Panc1 (cell line): ENCODE measurements at places on chromosomes 4 and X.

- DNase-seq, result no peak
Observed at GRCh38 chrX:103932133-103932532, 30.3 kb upstream of the TMSB15B start.

- DNase-seq, result no peak
Observed at GRCh38 chr4:172777729-172778431, 390.7 kb upstream of the GALNT7 start.

DNA sequence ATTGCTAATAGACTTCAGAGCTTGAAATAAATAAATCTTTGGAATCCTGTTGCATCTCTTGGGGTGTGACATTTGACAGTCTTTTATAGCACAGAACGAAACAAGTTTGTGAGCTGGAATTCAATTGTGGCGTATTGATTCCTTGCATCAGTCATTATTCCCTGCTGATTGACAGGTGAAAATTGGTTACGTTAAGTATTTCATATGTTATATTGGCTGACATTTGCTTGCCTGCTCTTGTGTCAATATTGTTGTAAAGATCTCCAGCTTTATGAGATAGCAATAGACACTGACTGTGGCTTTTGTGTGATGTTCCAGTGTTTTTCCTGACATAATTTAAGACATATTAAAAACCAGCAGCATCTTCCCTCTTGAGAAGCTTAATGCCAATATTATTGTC lies 644.4 kb upstream of the FAM241A start:
- no peak for DNase-seq

DNA sequence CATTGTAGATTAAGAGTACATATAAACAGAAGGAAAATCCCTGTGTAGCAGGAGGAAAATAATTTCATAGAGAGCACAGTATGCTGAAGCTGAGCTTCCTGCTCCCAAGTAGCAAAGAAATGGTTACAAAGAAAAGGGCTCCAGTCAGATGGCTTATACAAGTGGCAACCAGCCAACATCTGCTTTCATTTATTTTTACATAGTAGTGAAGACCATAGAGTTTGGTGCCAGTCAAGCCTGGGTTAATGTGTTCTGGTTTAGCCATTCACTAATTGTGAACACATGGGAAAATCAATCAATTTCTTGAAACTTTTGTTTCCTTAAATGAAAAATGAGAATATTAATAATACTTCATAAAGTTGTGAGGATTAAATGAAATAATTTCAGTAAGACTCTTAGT lies 111.3 kb upstream of the ELOVL6 start:
- DNase-seq, result no peak

DNA sequence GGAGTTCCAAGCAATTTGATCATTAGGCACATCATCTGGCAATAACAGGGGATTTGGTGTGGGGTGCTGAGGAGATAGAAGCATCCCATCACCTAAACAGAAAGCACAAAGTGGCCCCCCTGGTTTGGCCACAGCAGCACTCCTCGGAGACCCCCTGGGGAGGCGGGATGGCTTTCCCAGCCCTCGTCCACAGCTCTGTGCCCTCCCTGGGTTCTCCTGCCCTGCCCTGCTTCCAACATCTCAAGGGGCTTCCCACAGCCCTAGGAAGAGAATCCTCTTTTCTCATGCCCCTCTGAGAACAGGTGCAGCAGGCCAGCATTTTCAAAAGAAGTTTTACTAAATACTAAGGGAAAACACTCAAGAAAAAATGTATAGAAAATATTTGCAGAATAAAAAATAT lies 12.8 kb downstream of the ATP5ME start:
- no peak for DNase-seq

DNA sequence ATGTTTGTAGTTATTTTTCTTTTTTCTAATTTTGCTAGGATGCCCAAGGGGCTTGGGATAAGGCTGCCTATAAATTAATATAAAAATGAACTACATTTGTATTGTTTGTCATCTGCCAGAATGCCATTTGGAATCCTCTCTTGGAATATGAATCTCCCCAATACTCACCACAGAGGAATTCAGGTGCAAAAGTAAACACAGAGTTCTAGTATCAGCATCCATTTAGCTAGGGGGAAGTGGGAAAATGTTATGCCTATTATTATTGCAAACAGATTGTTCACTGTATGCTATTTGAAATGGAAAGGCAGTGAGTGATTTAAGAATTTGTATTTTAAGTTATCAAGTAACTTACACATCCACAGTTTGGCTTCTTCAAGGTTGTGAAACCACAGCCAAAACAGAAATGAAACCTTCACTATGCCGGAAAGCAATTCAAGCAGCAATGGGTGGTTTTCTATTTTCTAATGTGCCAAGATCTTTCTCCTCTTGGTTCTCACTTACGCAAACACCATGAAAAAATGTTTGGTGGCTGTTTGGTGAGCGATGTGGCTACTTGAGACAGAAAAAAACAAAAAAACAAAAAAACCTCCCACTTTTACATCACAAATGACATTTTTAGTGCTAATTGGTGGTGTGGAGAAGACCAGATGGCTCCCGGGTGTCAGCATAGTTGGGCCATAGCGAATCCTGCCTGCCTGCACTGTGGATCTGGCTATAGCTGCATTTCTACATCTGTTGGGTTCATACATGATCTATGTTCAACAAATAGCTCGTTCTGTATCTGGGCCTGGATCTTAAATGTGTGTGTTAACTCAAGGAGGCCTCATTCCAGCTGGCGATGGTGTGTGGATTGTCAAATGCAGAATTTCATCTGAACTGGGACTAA lies 200.8 kb upstream of the GIMD1 start:
- DNase-seq, result no peak

GRCh38 chrX:43450355-43450754 lies 205.7 kb upstream of the MAOA start:
- no peak for DNase-seq

GRCh38 chrX:68692651-68693050 lies 45.2 kb downstream of the STARD8 start:
- DNase-seq, result no peak

DNA sequence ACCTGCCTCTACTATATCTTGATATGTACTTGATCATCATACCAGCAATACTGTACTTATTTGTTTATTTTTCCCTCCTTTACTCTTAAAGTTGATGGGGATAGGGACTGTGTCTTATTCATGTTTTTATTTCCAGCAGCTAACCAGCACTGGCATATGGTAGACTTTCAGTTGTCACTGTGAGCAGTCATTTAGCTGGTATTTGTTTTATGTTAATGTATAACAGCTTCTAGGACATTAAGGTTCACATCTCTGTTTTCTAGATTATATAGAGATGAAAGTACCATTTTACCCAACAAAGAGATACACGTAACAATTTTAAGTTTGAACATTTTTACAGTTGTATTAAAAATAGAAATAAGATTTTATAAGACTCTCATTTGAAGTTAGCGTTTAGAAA lies 17.9 kb downstream of the METTL14 start:
- DNase-seq, result no peak

DNA sequence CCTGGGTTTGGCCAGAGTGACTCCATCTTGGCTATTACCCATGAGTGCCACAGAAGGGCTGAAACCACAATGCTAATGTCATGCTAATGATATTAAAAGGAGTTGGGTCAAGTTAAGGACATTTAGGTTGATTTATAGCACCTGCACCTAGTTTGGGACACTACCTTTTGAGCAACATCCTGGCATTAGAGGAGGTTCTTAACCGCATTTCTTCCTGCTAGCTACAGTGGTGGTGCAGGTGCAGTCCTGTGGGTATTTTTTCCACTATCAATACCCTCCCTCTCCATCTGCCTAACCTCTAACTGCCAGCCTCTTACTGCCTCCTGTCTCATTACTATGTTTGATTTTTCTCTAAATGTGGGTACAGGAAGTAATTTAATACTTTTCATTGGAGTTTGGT lies 1276.1 kb downstream of the FSTL5 start:
- DNase-seq, result no peak

DNA sequence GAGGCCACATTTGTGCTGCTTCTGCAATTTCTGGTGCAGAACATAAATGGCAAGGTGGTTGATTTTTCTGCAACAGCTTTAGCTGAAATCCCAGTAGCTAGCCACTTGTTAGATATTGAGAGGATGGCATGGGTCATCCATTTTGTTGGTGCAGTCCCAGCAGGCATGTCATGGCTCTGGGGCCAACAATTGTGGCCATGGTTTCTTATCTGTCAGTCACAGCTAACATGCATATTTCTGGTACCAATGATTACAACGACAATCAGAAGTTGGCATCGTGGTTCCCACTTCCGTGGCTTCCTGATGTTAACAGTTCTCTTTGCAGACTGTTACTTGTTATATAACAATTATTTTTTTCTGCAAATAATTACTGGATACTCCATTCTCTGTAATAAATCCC lies 42.8 kb upstream of the PRKG2 start:
- DNase-seq, result no peak

DNA sequence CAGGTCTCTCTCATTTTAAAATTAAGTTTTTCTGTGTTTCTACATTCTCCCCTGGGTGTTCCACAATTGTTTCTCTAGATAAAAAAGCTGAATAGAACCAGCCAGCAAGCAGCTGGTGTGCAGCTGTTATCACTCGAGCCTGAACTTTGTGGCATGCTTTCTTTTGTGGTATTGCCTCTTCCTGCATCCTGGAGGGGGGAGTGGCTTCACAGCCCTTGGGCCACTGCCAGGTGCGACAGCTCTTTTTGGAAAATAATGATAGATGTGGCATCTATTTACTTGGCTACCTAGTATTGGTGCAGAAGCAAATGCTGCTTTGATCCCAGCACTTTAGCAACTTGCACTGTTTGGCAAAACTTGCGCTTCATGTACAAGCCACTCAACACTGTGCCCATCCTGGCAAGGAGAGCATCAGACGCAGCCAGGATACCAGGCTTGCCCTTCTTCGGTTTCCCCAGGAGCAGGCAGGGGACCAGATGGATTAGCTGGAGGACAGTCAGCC lies 69.4 kb downstream of the HMGB2 start:
- DNase-seq, result no peak

DNA sequence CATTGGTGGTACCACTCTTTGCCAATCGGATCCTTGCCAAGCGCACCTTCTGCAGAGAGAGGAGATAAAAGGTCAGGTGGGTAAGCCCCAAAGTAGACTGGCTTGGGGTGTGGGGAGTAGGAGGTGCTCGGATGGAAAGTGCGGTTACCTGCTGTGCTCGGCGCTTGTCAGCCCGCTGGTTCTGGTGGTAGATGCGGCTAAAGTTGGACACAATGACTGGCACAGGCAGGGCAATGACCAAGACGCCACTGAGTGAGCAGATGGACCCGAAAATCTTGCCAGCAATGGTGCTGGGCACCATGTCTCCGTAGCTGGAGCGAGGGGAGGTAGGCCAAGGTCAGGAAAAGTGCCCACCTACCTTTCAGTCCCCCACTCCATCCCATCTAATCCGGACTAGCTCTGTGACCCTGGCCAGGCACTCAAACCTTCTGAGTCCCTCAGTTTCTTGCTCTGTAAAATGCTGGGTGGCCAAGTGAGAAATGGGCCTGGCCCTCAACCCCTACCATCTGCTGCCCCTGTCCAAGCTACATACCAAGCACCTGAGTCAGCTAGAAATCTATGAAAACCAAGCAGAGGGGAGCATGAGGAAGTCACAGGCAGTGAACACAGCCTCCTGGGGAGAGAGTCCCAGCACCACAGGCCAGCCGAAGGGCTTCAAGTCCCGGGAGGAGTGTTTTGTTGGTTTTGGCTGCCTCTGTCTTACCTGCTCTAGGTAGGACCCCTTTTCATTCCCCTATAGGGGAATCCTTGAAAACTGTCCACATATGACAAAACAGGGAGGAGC lies 4.7 kb downstream of the KCND1 start:
- no peak for DNase-seq

- DNase-seq, result no peak
Observed at GRCh38 chr4:177480795-177481194, 38.6 kb upstream of the AGA start.

DNA sequence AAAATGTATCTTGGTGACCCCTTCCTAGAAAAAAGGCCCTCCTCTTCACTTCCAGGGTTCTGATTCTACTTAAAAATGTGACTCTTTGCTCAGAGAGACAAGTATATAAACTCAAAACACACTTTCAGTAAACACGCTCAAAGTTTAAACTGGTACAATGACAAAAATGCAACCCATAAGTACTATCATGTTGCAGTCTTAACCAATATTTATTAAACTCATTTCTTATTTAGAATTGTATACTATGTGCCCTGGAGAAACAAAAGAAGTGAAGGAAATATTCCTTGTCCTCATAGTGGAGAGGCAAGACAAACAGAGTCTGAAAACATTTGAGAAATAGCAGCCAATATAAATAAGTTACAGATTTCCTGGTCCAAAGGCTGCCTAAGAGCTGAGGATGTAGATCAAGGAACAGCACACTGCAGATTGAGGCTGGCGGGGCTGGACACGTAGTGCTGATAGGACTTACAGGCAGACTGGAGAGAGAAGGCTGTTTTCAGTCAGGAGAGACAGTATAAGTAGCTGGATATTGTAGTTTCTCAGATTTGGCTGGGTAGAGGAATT lies 39.1 kb upstream of the ANXA3 start:
- no peak for DNase-seq
